Stimulated activated CD8-positive, alpha-beta memory T cell treated with anti-CD3 and anti-CD28 coated beads, Interleukin-4, amount 100 ng/mL, for 1 hour (primary cell): ENCODE measurements at places on chromosomes 2 and 18.

DNA sequence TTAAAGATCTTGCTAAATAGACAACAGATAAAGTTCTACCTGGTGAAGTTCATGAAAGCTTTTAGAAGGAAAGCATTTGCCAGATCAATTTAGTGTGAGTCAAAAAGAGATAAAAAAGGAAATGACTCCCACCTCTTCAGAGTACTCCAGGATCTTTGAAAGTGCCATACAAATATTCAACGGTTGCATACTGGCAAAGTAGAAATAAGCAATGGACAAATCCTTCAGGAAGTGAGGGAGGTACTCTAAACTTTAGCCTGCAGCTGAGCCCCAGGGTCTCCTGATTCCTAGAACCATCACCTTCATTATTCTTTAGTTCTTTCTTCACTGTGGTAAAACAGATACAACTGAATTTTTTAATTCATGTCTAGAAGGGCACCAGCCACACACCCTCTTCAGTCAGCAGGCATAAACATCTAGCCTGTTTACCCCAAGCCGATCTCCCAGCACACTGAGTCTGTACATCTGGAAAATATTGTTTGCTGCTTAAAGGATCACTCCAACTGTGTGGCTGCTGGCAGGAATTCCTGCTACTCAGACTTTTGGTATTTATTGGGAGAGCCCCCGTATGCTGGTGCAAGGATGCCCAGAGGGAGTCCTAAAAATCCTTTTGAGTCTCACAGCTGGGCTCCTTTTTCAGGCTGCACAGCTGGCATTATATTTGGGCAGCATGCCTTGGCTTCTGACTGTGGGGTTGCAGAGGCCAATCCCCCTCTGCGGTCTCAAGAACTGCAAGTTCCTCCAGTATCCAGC is 72.3 kb upstream of the SESTD1 start:
- DNase-seq: no peak

GRCh38 chr2:232894746-232895145 is 24.7 kb downstream of the SNORC start:
- no peak for DNase-seq

DNA sequence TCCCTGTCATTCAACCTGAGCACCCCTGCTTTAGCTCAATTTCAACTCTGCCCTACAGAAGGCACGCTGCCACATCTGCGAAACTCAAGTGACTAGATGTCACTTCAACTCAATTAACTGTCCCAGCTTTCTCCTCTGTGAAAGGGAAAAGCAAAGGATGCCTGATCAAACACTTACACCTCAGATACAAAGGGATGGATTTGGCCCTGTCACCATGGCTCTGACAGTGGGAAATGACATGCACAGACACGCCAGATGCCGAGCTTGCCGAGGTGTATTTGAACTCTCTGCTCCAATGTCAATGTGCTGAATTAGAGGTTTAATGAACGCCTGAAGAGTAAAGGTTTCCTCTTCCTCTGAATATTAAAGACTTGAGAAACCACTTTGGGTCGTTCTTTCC is 481.1 kb downstream of the CBLN2 start:
- DNase-seq: no peak

DNA sequence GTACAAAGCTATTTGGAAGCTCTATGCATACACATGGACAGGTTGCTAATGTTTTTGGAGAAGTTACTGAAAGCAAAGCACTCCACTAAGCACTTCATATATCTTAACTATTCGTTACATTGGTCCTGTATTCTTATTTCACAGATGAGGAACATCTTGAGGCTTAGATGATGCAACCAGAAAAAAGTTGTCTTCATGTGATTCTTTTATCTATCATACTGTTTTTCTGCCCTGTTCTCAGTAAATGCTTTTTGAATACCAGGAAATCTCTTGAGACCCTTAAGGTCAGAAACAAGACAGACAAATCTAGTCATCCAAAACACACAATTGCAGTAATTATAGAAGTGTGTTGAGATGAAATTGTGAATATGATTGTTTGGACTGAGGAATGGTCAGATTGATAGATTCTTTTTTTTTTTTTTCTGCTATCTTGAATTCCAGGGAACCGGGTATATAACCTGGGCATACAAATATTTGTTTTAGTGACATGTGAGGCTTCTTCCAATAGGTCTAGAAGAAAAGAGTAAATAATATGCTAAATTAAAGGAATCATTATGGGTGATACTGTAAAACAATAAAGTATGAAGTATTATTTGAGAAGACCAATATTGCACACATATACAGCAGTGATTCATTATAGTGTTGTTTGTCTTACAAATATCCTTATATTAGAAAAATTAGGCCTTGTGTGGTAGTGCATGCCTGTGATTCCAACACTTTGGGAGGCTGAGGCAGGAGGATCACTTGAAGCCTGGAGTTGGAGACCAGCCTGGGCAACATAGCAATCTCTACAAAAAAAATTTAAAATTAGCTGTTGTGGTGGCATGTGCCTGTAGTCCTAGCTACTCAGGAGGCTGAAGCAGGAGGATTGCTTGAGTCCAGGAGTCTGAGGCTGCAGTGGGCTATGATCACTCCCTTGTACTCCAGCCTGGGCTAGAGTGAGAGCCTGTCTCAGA is 33.7 kb downstream of the EHBP1 start:
- DNase-seq: no peak

DNA sequence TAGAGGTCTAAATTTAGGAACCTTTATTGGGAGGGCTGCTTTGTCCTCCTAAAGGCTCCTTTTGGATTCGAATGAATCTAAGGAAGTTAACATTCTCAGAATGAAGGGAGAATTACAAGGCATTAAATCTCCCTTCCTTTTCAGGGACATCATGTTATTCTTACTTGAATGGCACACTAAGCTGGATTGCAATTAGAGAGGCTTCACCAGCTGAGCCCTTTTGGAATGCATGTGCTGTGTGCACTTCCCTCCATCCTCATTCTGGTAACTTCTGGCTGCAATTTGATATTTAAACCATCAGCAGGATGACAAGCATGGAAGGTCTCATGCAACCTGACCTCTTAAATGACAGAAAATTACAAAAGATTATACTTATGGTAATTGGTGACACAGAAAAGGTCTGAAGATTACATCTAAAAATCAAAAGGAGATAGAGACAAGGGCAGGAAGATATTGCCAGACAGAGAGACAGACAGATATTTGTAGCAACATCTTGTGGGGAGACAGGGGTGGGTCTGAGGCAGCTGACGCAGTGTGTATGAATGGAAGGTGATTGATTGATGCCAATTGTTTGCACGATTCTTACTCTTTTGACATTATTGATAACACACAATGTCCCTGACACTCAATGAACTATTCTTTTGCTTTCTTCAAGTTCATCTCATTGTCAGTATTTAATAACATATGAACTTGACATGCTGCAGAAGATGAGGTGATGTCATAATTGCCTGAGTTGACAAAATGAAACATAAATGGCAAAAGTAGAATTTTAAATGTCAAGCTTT is 570.8 kb upstream of the GYPC start:
- DNase-seq: no peak

DNA sequence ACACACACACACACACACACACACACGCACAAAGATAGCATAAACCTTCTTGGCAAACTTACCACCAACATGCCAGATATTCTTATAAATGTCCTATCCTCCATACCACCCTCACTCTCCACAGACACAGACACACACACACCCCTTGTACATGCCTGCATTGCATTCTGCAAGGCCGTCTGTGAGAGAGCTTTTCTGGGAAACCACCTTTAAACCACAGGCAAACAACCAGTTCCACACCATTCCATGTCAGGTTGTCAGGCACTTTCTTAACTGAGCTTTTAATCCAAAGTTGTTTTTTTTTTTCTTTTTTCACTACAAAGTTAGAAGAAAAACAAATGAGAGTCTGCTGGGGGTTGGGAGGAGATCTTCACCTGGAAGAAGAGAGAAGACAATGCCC is 221.1 kb downstream of the C1D start:
- DNase-seq: no peak

DNA sequence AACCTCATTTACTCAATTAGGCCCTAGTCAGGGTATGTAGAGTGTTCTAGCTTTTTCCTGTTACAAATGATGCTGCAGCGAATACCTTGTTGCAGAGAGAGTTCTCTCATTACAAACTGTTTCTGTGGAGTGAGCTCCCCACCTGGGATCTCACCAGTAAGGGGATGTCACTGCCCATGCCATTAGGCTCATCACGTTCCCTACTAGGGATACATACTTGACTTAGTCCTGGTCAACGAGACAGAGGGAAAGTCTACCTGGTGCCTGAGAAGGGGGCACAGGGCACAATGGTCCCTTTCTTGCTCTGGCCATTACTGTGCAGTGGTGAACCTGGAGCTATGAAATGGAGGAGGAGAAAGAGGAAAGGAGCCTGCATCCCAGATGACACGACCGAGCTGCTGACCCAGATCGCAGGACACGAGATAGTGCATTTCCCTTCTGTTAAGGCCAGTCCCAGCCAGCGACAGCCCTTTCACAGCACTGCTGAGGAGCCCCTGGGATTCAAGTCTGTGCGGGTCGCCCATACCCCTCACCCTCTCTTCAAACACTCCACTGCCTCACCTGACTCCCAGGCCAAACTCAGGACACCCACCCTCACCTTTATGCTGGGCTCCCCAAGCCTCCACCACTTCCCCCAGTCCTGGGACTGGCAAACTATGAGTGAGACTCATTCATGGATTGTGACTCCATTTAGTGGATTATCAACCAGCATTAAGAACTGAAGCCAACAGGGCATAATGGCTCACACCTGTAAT is 16.0 kb downstream of the MALL start:
- no peak for DNase-seq

- DNase-seq: no peak
Observed at GRCh38 chr18:51943281-51943680, 396.7 kb upstream of the DCC start.

DNA sequence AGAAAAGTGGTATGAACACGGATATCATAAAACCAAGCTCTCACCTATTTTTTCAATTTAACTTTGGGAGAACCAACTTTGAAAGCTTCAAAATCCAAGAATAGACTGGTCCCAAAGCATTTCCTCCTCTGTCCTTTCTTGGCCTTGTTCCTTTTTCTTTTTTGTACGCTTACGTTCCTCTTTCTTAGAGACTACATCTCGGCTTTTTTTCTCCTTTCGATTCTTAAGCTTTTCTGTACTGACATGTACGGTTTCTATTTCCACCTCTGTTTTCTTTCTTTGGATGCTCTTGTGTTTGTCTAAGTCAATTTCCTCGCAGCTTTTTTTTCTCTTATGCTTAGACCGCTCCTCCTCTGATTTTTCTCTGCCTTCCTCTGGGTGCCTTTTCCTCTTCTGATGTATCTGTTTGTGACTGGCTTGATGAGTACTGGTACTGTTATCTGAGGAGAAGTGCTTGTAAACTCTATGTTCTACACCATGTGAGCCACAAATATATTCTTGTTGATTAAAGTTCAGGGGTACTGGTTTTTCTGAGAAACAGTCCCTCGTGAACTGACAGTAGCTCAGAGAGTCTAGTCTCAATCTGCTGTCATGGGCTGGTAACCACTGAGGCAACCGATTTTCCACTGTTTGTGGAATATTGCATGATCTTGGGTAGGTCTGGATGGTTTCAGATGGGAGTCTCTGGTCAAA is 11.5 kb upstream of the RNU2-63P start:
- no peak for DNase-seq

DNA sequence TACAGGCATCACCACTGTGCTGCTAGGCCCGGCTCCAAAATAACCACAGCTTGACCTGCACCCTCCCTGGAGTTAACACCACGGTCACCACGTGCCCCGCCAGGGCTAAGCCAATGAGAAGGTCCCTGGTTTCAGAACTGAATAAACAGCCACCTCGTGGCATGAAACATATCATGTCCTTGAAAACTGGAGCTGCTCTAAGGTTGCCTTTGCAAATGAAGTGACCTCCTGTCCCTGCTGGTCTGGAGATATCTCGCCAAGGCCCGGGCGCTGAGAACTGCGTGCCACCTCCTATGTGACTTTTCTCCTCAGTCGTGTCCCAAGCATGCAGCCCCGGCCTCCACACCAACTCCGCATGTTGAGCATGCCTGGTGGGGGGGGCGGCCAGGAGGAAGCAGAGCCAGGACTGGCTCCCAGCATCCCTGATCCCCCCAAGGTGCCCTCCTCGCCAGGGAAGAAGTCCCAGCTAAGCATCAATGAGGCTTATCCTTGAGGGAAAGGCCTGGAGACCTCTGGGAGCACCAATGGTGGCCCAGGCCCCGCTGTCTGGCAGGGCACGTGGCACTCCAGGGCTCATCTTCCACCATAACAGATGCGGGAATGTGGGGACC is 16.3 kb upstream of the KCNG2 start:
- DNase-seq: no peak

DNA sequence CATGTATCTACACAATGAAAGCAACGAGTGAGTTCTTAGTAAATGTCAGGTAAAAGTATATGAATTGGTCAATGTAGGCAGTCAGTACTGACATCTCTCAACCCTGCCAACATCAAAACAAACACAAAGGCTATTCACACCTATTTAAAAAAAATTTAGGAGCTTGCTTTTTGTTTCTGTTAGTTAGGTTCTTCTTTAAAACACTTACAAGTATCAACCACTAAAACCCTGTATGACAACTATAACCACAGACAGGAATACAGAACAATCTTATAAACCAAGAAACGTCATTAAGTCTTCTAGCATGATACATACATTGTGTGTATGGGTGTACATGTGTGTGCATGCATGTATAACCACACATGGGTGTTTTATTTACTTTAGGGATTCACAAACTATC is 131.0 kb downstream of the TCF4 start:
- DNase-seq: no peak

- no peak for DNase-seq
Observed at GRCh38 chr2:237097911-237098702, 12.4 kb downstream of the COPS8 start.

- no peak for DNase-seq
Observed at GRCh38 chr2:61404438-61404837, 66.4 kb downstream of the USP34 start.

GRCh38 chr2:162317861-162318327 is 590 bp downstream of the IFIH1 start:
- DNase-seq: no peak

- no peak for DNase-seq
Observed at GRCh38 chr2:27647737-27648136, 15.7 kb downstream of the SUPT7L start.

GRCh38 chr2:72330652-72331051 is 183.0 kb upstream of the CYP26B1 start:
- no peak for DNase-seq

GRCh38 chr2:6081955-6082624 is 389.9 kb downstream of the SOX11 start:
- no peak for DNase-seq

DNA sequence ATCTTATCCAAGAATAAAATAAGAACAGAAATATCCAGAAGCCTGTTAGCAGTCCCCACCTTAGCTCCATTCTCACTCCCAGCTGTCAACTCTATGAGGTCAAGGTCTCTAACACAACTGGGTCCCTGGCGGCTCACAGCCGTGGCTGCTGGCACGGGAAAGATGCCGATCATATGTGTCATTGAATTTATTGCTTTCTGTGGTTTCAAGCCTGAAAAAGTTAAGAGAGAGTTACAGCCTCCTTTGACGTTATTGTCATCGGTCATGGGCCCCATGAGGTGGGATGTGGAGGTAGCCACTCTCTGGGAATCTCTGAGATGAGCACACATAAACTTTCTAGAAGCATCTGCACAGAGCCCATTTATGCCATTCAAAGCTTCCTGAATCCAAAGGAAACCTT is 28.7 kb upstream of the CABLES1 start:
- no peak for DNase-seq

- DNase-seq: no peak
Observed at GRCh38 chr2:4258563-4258962, 555.2 kb downstream of the DCDC2C start.
